ENCODE measurements at places on chromosomes 12 and 14.

DNA sequence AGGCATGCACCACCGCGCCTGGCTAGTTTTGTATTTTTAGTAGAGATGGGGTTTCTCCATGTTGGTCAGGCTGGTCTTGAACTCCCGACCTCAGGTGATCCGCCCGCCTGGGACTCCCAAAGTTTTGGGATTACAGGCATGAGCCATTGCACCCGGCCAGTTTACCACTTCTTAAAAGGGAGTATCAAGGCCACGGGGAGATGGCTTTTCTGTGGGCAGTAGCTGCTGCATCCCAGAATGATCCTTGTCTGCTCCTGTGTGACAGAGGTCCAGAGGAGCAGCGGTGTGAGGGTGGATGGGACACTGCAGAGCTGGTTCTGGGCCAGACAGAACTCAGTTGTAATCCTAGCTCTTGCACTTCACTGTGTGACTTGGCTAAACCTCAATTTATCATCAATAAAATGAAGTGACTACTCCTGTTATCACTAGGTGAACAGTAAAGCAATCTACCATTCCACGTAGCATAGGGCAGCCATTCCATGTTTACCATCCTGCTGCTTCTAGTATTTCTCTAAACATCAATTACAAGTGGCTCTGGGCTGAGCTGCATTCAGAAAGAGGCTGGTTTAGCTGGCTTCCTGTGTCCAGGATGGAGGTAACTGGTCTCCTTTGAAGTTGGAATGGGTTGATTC lies 3.0 kb upstream of the NPFF start:
- DNase-seq, result no peak

- peak; percentile 99 for DNase-seq
These were observed at the start of gene KRT80 for GRCh38 chr12:52191841-52192791. Gene KRT80 (minus strand): TSS chr12:52192014. CDS start chr12:52191902, 112 bp downstream.

DNA sequence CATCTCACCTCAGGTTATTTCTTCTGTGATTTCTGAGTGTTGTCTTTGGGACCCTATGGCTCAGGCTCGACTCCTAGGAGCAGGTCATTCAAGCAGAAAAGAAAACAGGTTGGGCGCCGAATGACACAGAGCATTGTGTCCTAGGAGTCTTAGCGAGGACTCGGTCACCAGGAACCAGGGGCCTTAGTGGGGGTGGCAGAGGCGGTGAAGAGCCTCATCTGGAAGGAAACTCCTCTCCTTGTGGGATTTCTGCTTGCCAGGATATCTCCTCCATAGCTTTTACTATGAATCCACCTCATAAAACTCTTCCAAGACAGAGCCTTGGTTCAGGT lies 630 bp downstream of the PLEKHH1 start:
- DNase-seq, result no peak

DNA sequence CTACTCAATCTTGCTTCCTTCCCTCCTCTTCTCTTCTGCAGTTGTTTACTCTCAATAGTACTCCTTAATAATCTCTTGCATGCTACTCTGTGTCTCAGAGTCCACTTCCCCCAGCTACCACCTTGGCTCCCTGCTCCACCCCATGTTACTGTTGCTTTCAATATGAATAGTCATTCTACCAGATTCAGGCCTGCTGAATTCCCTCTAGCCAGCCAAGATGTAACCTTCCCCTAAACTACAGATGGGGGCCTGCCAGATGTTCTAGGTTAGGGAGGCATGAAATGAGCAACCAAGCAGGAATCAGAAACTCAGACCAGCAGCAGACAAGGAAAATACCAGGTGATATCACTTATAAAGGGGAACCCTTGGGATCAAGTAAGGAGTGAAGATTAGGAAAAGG lies 392.1 kb upstream of the DDHD1 start:
- DNase-seq, result no peak

DNA sequence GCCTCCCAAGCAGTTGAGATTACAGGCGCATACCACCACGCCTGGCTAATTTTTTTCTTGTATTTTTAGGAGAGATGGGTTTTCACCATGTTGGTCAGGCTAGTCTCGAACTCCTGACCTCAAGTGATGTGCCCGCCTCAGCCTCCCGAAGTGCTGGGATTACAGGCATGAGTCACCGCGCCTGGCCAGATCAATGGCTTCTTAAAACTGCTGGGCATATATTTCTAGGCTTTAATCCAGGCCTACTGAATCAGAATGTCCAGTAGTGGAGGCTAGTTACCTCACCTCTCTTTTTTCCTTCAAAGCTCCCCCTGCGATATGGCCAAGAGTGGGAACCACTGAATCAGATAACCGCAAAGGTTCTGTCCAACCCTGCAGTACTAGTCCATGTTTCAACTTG lies 17.1 kb downstream of the POU6F1 start:
- no peak for DNase-seq

DNA sequence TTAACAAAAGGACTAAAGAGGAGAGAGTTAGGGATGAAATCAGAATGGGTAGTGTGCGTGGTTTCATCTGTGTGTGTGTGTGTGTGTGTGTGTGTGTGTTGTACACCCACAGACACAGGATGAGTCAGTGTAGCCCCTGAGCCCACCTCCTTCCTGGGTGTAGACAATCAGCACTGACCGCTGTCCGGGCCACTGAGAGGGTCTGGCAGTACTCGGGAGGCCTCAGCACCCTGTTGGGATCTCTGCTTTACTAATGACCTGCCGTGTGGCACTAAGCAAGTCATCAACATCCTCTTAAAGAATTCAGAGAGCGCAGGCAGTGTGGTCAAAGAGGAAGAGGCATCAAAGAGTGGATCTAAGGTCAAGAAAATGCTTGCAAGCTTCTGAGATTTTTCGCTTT lies 112.6 kb downstream of the PRMT8 start:
- no peak for DNase-seq

- DNase-seq, result peak; percentile 64
These were observed 62.7 kb downstream of the GALNT4 start for GRCh38 chr12:89461649-89462612.

GRCh38 chr12:45259675-45260074 lies 43.8 kb downstream of the ANO6 start:
- peak; percentile 60 for DNase-seq

- DNase-seq, result no peak
These were observed 31.1 kb downstream of the GPHN start for GRCh38 chr14:66539034-66539433.

- DNase-seq, result peak; percentile 56
These were observed 4.8 kb downstream of the HIP1R start for GRCh38 chr12:122839907-122840554.

- no peak for DNase-seq
These were observed 108.8 kb downstream of the DAAM1 start for GRCh38 chr14:59297071-59297776.

- DNase-seq, result no peak
These were observed 247.2 kb upstream of the EGLN3 start for GRCh38 chr14:34198096-34198495.

DNA sequence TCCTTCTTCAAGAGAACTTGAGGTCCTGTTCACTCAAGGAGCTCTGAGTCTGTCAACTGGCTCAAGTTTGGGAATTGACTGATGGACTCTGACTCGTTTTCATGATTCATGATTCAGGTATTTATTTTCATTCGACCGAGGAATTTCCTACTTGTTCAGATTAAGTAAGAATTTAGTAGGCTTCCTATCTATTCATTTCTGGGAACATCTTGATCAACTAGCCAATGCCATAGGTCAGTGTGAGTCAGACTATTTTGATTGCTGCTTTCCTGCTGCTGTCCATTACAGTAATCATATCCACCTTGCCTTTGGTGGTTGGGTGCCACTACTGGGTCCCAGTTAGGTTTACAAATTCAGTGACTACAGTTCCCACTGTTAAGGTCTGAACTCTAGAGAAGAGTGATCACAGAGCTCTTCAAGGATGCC lies 6.1 kb downstream of the FAM186A start:
- peak; percentile 97 for DNase-seq

- DNase-seq, result peak; percentile 72
These were observed 49.8 kb downstream of the B4GALNT3 start for GRCh38 chr12:509500-509899.

GRCh38 chr12:53928054-53928835 lies 10.4 kb upstream of the HOXC13 start:
- peak; percentile 55 for DNase-seq

DNA sequence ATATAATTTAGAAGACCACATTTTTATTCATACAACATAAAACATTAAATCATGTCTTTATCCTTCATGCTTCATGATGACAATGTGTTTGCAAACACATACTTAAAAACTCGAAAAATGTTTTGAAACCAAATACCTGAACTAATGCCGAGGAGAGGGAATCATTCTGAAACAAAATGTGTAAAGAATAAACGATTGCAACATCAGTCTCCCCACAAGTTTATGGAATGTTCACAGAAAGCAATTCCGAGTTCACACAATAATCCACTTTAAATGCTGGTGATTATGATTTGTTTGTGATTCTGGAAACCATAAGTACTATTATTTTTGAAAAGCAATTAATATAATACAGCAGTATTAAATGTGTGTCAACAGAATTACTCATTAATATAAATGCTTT lies 84.5 kb upstream of the PDZRN4 start:
- DNase-seq, result no peak

- DNase-seq, result peak; percentile 81
These were observed 21.2 kb upstream of the RNASE4 start for GRCh38 chr14:20662968-20663732.

DNA sequence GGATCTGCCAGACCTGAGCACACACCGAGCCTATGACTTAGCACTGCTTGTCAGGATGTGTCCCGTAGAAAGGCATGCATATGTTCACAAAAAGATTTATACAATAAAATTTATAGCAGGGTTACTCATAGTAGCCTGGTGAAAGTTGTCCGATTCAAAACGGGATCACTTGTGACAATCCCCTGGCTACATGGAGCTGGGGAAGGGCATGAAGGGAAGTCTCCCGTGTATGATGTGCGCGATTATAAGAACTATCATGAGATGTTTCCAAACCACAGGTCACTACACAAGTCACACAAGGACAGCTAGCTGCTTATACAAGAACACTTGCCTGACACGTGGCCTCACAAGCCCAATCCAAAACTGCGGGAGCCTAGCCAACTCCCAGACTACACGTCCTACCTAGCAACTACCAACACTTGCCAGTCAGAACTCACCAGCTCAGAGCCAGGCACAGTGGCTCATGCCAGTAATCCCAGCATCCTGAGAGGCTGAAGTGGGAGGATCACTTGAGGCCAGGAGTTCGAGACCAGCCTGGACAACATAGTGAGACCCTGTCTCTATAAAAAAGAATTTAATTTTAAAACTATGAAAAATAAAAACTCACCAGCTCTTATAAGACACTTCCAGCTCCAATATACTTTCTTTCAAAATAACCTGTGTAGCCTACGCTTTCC lies 7.5 kb upstream of the CDCA4 start:
- DNase-seq, result peak; percentile 90

DNA sequence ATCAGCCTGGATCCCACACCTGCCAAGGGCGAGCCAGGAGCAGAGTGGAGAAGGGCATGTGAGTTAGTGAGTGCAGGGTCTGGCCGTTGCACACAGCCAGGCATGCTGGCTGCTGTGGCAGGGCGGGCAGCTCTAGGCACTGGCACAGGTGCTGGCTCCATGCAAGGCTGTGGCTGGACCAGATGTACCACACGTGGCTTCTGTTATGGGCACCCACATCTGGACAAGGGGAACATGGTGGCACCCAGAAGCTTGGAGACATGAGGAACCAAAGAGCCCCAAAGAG lies 20.1 kb downstream of the SERPINA3 start:
- no peak for DNase-seq

GRCh38 chr14:77268989-77269600 lies 1.9 kb downstream of the NGB start:
- no peak for DNase-seq

DNA sequence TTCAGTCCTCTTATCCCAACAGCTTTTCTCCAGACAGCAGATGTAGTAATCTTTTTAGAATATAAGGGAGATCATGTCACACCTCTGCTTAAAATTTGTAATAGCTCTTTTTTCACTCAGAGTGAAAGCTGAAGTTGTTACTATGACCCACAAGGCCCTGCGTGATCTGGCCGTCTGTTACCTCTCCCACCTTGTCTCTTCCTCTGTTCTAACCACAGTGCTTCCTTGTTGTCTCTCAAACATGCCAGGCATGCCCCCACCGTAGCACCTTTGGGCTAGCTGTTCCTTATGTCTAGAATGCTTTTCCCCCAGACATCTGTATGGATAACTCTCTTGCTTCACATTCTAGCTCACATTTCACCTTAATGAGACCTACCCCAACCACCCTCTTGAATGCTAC lies 6.5 kb downstream of the NECAP1 start:
- DNase-seq, result no peak

DNA sequence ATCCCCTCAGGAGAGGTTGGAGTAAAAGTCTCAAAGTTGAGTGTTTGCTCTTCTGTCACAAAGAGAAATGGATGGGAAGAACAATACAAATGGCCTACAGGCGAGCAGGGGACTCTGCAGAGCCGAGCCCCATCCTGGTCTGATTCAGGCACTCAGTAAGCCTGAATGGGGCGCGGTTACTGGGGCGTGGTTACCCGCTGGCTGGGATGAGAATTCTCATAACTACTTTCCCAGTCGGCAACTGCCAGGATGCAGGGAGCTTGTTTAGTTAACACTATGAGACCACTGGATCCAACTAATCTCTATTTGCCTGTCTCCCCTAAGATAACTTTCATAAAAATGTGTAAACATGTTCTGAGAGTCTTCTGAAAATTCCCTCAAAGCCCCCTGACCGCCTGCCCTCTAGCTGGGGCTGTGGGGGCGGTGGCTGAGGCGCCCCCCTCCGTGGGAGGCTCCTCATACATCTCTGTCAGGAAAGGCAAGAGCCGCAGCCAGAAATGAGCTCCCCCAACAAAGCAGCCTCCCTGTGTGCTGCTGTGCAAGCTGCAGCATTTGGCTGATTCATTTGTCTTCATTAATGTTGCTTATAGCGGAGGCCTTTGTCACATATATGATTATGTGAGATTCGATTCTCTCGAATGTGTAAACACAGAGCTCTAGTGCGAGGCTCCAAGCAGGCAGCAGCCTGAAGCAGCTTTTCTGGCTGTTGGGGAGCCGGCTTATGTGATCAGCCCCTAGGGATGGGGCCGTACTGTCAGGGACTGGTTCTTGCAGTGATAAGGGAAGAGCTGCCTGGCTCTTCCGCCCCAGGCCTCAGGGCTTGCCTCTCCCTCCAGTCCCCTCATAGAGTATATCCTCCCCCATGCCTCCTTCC lies 126.1 kb upstream of the ARHGAP5 start:
- DNase-seq, result peak; percentile 65

GRCh38 chr12:2750185-2750584 lies 44.6 kb upstream of the FKBP4 start:
- no peak for DNase-seq

Data from M059J (cell line).